ENCODE measurements at places on chromosomes 4 and X. TPM values are rescaled to one million over a fixed set of nuclear protein-coding genes. Genes with fewer than 3 reads are reported as not detected.

GRCh38 chr4:153341575-153342090 lies 2.9 kb upstream of the MND1 start:
- no peak overlapping the region for H3K4me3 ChIP-seq
- H3K36me3 ChIP-seq, result peaks cover 13% of the 10 kb centered on the region
- no peaks in the 10 kb centered on the region for H3K27me3 ChIP-seq

GRCh38 chr4:57013543-57014120 lies 34.9 kb downstream of the POLR2B start:
- H3K27me3 ChIP-seq, result no peaks in the 10 kb centered on the region
- H3K4me3 ChIP-seq, result no peak overlapping the region
- no peaks in the 10 kb centered on the region for H3K4me1 ChIP-seq

DNA sequence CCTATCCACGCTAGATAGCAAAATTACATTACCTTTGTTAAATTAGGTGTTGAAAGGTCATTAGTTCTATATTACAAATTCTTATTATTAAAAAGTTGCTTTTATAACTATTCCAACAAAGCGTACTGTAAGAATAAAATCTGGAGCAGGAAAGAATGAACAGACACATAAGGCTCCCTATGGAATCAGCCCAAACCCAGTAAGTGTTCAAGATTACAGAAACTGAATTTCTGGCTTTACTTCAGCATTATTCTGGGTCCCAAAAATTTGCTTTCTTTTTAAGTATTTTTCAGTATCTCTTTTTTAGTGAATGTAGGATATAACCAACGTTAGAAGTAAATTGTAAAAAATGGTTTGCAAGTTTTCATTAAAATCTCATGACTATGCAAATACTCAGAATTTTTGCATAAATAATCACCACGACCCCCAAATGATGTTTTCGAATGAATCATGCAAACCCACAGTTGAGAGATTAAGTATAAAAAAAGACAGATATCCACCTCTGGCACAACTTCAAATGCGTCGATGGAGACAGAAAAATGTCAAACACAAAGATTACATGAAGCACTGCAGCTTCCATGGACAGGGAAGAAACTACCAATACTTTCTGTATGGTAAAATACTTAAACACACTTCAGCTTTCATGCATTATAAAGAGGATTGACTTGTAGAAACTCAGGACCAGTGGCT lies 238.5 kb downstream of the RASL11B start:
- H3K27me3 ChIP-seq, result no peaks in the 10 kb centered on the region
- no peak overlapping the region for H3K4me3 ChIP-seq
- no peak for DNase-seq

- H3K4me3 ChIP-seq, result no peak overlapping the region
- H3K4me1 ChIP-seq, result no peaks in the 10 kb centered on the region
- H3K27ac ChIP-seq, result no peak overlapping the region
- DNase-seq, result no peak
Measured at GRCh38 chr4:85522836-85523235, 47.9 kb downstream of the ARHGAP24 start.

- H3K4me3 ChIP-seq, result no peak overlapping the region
- H3K36me3 ChIP-seq, result no peaks in the 10 kb centered on the region
- no peak for DNase-seq
- H3K27ac ChIP-seq, result no peak overlapping the region
- no peaks in the 10 kb centered on the region for H3K27me3 ChIP-seq
Measured at GRCh38 chr4:17058536-17058915, 160.1 kb upstream of the LDB2 start.

DNA sequence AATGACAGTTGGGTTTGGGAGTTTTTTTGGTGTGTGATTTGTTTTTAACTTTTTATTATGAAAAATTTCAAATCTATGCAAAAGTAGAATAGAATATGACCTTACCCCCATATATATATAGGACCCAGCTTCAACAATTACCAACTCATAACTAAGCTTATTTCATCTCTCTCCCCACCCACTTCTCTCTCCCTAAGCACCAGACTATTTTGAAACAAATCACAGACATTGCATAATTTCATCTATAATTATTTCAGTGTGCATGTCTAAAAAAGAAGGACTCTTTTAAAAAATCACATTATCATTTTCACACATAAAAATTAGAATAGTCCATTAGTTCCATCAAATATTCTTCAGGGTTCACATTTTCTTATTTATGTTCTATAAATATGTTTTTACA lies 28.3 kb upstream of the NKX6-1 start:
- no peaks in the 10 kb centered on the region for H3K4me1 ChIP-seq
- H3K27ac ChIP-seq, result no peak overlapping the region
- no peak for DNase-seq
- no peaks in the 10 kb centered on the region for H3K36me3 ChIP-seq
- no peaks in the 10 kb centered on the region for H3K27me3 ChIP-seq
- H3K4me3 ChIP-seq, result no peak overlapping the region

- H3K27ac ChIP-seq, result no peak overlapping the region
- peaks cover 1% of the 10 kb centered on the region for H3K4me1 ChIP-seq
- no peak overlapping the region for H3K4me3 ChIP-seq
- DNase-seq, result peak; percentile 23
Measured at GRCh38 chr4:151331276-151332042, 6.1 kb upstream of the SH3D19 start.

DNA sequence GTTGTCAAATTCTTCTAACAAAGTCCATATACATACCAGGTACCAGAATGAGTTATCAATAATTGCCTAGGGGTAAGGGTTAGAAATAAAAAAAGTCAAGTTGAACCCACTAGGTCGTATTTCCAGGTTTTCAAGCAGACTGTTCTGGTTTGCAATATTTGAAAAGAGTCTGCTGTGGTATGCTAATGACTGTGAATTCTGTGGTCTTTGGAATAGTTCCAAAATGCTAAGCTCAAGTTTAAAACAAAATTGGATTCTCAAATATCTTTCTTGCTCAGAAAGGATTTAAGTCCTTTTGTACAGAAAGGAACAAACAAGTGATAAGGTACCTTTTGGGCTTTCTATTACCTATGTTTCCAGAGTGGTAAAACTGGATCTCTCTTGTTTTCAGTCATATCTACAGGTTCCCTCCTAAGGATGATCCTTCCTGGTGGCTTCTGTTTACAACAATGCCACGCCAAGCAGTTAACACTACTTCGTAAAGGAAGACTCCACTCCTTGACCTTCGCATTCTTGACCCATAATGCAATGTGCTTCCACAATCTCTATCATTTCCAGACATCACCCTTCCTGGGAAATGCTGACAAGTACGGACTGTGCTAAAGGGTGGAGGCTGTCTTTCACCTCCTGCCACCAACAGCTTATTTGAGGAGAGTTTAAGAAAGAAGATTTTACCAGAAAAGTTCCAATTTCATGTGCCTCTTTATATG lies 531.7 kb upstream of the FTHL17 start:
- H3K27me3 ChIP-seq, result no peaks in the 10 kb centered on the region
- H3K36me3 ChIP-seq, result no peaks in the 10 kb centered on the region
- no peaks in the 10 kb centered on the region for H3K4me1 ChIP-seq
- DNase-seq, result peak; percentile 5
- H3K4me3 ChIP-seq, result no peak overlapping the region

GRCh38 chr4:141789716-141790115 lies 153.3 kb downstream of the IL15 start:
- H3K27ac ChIP-seq, result no peak overlapping the region
- H3K27me3 ChIP-seq, result no peaks in the 10 kb centered on the region
- no peak for DNase-seq
- H3K36me3 ChIP-seq, result no peaks in the 10 kb centered on the region

DNA sequence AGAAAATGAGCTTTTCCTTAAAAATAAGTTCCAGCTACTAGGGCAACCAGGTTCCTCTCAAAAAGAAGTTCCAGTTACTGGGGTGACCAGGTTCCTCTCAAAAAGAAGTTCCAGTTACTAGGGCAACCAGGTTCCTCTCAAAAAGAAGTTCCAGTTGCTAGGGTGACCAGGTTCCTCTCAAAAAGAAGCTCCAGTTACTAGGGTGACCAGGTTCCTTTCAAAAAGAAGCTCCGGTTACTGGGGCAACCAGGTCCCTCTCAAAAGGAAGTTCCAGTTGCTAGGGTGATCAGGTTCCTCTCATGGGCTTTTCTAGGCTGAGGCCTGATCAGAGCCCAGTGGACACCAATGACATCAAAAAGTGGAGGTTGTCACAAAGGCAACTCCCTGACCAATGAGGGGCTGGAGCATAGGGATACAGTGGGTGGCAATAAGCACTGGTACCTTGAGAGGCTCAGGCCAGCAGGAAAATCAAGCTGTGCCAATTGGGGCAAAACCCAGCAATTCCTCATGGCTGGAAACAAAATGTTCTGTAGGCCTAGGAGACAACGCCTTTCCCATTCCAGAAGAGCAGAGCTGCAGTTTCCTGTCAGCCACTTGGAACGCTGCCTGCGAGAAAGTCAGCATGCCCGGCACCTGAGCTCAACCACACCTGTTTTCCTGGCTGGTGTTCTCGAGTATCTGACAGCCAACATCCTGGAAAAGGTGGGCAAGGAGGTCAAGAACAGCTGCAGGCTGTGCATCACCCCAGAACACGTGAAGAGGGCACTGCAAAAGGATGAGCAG lies 12.3 kb upstream of the SYTL5 start:
- no peak for DNase-seq
- no peaks in the 10 kb centered on the region for H3K27me3 ChIP-seq
- H3K36me3 ChIP-seq, result no peaks in the 10 kb centered on the region
- H3K4me3 ChIP-seq, result no peak overlapping the region
- no peaks in the 10 kb centered on the region for H3K4me1 ChIP-seq

DNA sequence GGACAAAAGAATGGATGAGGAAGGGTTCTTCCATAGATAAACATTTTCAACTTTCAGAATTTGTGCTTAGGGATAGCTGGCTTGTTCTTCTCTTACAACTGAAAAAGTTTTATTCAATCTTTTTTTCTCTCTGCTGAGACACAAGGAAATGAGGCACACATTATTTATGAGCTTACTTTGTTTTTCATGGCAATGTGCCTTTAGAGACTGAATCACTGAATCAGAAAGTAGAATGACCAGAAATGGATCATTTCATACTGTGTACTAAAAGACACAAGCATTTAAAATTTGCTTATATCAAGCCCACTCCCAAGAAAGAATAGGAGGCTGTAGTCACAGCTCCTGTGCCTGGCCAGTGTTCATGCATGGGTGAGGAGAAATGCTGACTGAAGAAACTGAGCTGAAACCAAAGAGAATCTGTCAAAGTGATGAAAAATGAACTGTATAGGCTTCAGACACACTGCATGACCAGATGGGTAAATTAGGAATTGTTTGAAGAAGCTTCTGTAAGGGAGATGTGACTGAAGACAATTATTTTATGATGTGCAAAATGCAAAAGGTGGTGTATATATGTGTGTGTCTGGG lies 413.8 kb downstream of the RAPGEF2 start:
- H3K27ac ChIP-seq, result no peak overlapping the region
- H3K27me3 ChIP-seq, result no peaks in the 10 kb centered on the region
- H3K4me3 ChIP-seq, result no peak overlapping the region
- H3K36me3 ChIP-seq, result no peaks in the 10 kb centered on the region
- no peak for DNase-seq

ETDB gene
- polyA plus RNA-seq, result not detected

TENM3 gene
- 0.45 TPM for polyA plus RNA-seq

POU3F4 gene
- not detected for polyA plus RNA-seq

ADH1B gene
- polyA plus RNA-seq, result 92.1 TPM

GAGE12H gene
- not detected for polyA plus RNA-seq

Data from small intestine (tissue), 16 donors.